Activated T-cell treated with anti-CD3 and anti-CD28 coated beads for 24 hours (primary cell): ENCODE measurements at places on chromosomes 7 and 10.

DNA sequence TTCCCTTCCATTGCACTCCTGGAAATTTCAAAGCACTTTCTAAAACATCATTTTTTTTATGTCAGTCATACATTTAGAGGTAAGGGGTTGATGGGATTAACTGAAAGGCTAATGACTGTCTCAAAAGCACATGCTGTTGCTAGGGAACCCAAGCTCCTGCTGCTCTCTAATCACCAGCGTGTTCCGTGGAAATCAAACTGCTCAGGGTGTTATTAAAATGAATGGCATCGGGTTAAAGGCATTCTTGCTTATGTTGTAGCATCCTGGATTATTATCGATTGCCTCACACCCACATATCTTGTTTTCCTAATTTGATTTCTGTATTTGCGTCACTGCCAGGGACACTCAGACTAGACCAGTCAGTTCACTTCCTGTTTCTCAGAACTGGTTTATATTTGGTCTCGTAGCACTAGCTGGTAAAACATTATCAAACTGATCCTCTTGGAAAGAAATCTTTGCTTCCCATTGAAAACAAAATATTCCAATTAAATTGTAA is 216.5 kb upstream of the MKLN1 start:
- no peak for DNase-seq

DNA sequence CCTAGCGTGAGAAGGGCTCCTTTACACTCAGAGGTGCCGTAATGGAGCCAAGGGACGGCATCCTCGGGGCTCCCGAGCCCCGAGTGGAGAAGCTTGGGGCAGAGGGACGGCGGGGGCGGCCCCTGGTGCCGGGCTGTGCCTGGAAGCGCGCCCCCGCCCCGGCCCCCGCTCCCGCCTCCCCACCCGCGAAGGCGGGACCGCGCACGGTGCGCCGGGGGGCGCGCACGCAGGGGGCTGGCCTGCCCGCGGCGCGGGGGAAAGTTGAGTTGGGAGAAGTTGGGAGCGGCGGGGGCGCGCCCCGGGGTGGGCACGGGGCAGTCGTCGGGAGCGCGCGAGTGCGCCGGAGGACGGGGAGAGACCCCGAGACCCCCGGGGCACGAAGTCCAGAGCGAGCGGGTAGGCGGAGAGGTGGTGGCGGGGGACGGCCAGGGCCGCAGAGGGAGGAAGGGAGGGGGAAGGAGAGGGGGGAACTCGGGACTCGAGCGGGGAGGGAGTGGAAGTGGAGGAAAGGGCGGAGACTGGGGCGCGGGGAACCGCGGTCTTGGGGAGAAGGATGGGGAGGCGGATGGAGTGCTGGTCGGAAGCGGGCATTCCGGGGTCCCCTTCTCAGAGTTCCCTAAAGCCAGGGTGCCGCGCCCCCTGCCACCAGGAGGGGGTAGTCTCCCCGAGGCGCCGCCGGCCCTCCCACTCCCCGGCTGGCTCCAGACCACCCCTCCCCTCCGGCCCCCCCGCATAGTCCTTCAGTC is at the start of gene SLC4A2:
TSS of gene SLC4A2 (plus strand) at position 223 of the 746 bp plus-strand sequence. CDS start 2,399 bp downstream, outside the sequence.
- peak; percentile 64 for DNase-seq

GRCh38 chr10:15168291-15168785 is at the start of gene NMT2:
NMT2 (minus strand) TSS chr10:15168693; CDS start chr10:15168612, 81 bp downstream.
- no peak for DNase-seq

DNA sequence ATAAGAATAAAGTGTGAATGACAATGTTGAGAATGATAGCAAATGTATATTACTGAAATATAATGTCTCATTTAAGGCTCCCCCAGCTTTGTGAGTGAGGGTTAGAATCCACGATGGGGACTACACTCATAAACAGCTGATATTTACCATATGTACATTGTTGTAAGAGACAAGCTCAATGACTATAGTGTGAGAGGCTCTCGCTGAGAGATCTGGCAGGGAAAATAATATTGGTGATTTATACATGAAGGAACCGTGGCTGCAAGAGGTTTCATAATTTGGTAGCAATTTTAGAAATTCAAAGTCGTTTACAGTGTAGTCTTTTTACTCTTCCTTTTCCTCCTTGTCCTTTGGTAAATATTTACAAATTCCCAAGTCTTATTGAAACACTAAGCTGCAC is 342.2 kb upstream of the AKR1E2 start:
- no peak for DNase-seq

GRCh38 chr10:79002336-79002735 is 66.4 kb upstream of the ZMIZ1 start:
- DNase-seq = no peak

- no peak for DNase-seq
Measured at GRCh38 chr10:123865350-123865749, 26.3 kb downstream of the CPXM2 start.

- no peak for DNase-seq
Measured at GRCh38 chr10:60286559-60286958, 103.1 kb downstream of the ANK3 start.

GRCh38 chr7:5232485-5232837 is 42.4 kb downstream of the WIPI2 start:
- no peak for DNase-seq

- no peak for DNase-seq
Measured at GRCh38 chr7:23279819-23280525, 19.2 kb upstream of the MALSU1 start.

DNA sequence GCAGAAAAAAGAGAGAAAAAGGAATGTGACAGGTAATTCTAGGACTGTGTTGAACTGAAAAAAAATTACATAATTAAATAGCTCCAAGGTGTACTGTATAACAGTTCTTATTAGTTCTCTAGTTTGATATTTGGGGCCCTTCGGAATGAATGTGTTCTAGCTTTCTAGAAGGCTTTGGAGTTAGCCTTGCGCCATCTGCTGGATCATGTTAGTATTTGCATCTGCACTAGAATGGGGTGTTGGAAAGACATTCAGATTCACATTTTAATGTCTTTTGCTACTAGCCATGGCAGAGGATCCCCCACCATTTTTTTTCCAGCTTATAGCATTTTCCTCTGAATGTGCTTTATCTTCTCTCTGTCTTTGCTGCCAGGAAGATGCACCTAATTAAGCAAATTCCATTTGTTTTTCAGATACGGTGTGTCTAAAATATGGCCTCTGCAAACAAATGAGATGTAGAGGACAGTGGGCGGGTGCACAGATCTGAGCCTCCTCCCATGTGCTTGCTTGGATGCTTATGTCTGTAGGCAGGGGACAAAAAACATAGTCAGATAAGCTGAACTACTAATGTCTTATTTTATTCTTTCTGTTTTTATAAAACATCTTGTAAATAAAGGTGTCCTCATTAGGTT is 238.5 kb downstream of the PHF14 start:
- peak; percentile 32 for DNase-seq

GRCh38 chr7:45343746-45344145 is 186.2 kb downstream of the RAMP3 start:
- DNase-seq = no peak

- DNase-seq = no peak
Measured at GRCh38 chr7:105125745-105126144, 111.7 kb downstream of the KMT2E start.

DNA sequence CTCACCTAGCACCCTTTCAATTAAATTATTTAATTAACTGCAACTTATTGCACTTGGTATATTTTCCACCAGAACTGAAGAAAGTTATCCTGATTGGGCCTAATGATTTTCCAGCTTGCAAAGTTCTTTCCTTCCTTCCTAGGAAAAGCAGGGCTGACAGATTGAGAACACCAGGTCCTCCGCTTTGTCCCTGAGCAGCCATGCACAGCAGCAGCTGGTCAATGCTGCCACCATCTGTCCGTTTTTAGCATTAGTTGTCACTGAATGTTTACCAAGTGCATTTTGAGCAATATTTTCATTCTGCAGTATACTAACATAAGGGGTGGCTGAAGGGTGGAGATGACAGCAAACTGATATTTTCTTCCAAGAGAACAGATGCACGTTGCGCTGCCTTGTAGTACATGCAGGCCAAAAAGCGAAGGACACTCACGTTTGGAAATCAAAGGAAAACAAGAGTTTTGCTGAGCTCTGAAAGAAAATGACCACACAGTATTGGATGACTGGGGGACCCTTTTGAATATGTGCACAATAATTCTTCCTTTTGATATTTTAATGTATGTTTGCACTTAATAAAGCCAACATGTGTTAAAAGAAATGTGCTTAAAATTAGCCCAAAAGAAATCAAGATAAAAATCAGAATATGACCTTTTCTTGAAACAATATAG is 248.8 kb upstream of the PTN start:
- DNase-seq = no peak
